Skeletal muscle cell (primary cell): ENCODE measurements at places on chromosomes 16 and 17.

DNA sequence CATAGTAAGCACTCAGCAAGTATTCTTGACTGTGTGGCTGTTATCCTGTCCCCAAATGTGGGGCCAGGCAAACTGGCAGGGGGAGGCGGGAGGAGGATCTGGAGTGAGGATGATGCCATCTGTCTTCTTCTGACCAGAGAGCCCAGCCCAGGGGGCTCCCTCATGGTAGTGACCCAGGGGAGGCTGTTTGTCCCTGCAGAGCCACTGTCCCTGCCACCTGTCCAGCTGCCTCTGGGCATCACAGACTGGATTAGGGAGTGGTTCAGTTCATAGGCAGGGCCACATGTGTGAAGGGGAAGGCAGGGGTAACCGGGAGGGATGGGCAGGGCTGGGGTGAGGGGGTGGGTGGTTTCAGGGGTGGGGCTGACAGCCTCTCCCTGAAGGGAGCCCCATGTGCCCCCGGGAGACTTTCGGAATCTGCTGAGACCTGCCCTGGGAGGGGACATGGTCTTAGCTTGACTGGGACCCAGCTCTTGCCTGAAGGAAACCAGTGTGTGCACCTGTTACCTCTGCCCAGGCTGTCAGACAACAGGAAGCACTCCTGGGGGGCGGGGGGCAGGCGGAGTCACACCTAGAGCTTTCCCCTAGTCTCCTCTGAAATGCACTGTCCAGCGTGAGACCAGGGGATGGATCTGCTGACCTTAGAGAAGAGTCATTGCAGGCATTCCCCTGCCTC lies 15.2 kb downstream of the ARHGAP23 start:
- DNase-seq = no peak

DNA sequence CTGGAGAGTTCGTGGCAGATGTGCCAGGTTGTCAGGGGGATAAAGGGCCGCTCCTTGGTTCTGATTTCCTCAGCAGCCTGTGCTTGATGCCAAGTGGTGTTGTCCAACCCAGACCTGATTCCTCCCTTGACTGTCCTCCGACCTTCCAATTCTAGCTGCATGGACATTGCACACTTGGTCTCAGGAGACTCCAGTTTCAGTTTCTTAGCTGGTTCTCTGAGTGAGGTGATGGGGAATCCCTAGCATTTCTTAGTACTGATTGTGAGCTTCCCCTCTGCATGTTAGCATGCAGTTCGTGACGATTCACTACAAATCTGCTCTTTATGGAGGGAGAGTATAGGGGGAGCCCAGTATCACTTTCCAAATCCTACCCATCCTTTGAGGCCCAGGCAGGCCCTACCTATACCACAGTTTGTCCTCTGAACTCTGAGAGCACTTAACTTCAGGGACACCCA lies 12.4 kb upstream of the CCR7 start:
- no peak for DNase-seq

- no peak for DNase-seq
Measured at GRCh38 chr17:81959362-81960129, 1.4 kb downstream of the NOTUM start.

GRCh38 chr17:41230094-41230493 lies 2.2 kb upstream of the KRTAP9-3 start:
- no peak for DNase-seq

DNA sequence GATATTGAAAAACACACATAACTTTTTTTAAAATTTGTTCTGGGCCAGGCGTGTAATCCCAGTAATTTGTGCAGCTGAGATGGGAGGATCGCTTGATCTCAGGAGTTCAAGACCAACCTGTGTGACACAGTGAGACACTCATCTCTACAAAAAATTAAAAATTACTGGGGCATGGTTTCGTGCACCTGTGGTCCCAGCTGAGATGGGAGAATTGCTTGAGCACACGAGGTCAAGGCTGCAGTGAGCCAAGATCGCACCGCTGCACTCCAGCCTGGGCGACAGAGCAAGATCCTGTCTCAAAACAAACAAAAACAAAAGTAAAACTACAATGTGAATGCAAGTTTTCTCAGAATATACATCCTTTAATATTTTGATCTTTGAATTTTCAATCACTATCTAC lies 15.1 kb downstream of the C16orf54 start:
- no peak for DNase-seq

DNA sequence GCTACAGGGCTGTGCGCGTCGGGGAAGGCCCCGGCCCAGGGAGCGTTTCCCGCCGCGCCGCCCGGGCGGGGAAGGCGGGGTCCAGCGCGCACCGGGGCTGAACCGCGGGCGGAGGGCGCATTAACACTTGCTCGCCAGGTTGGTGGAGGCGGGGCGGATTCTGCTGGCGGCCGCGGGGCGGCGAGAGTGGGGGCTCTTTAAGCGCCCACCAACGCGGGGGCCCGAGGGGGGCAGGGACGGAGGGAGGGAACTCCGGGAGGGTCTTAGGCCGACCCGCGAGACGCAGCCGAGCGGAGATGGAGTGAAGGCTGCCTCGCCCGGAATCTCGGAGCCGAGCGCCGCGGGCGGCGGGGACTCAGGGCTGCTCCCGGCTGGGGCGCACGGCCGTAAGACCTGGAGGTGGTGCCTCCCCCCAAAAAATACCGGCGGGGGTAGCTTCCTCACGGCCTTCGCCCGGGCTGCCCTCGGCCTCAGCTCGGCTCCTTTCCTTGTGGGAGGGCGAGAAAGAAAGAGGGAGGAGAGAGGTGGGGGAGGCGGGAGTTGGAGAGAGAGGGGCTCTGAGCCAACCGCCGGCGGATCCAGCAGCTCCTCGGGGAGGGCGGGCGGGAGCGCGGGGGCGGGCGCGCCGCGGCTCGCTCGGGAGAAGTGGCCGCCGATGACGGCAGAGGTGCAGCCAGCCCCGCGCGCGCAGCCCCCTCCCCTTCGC lies 415 bp upstream of the FOXF1 start:
- peak; percentile 33 for DNase-seq

DNA sequence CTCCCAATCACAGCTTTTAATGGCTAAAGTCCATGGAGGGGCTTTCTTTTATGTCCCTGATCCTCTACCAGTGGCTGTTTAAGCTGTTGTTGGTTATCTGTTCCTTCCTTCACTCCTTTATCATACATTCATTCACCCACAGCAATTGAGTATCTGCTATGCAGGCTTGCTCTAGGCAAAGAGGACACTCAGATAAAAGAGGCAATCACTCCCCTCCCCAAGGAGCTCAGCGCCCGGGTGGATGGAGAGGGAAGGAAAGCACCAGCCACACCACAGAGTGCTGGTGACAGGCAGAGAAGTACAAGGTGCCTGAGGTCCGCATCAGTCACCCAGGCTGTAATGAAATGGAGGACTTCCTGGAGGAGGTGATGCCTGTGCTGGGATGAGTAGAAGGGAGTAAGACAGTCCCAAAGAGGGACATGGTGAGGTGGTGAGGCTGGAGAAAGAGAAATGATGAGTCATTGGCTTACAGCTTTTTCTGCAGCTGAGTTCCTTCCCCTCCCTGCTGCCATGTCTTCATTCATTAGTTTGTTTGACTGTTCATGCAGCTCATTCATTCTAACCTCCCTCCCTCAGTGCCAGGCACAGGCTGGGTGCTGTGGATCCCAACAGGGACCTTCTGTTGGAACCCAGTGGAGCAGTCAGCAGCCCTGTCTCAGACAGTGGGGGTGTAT lies 12.8 kb upstream of the NGFR start:
- no peak for DNase-seq

- DNase-seq = peak; percentile 36
Measured at GRCh38 chr17:55416470-55417052, 5.1 kb downstream of the MMD start.

DNA sequence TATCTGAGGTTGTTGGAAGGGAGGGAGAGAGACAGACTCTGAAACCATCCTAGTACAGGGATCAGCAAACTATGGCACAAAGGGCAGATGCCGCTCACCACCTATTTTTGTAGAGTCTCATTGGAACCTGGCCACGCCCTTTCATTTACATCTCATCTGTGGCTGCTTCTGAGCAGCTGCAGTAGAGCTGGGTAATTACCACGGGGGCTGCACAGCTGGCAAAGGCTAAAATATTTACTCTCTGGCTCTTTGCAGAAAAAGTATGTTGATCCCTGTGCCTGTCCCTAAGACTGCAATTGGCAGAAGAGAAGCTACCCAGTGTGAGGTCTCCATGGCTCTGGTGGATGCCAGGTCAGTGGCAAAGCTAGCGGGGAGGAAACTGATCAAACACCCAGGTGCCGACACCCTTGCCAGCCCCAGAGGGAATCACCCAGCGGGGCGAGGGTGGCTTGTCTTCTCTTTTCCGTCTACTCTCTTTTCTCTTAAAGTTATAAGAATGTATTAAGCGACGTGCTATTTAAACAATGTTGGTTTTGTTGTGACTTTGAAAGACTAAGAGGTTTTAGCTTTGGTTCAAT lies 14.0 kb downstream of the CEP295NL start:
- DNase-seq = no peak

DNA sequence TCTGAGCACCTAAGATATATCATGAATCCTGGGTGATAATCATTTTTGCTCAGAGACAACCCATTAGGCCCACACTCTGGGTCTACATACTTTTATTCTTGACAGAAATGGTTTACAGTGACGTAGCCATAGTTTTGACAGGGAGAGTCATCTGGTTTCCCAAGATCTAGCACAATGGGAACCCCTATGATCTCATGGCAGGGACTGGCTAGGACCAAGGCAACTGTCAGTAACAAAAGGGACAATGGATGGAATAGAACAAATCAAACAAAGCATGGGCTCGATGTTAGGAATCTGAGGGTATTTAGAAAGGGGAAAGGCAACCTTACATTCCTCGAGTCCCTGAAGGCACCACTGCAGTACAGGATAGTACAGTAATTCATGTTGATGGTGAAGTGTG lies 20.5 kb downstream of the CFAP97D1 start:
- DNase-seq = no peak

DNA sequence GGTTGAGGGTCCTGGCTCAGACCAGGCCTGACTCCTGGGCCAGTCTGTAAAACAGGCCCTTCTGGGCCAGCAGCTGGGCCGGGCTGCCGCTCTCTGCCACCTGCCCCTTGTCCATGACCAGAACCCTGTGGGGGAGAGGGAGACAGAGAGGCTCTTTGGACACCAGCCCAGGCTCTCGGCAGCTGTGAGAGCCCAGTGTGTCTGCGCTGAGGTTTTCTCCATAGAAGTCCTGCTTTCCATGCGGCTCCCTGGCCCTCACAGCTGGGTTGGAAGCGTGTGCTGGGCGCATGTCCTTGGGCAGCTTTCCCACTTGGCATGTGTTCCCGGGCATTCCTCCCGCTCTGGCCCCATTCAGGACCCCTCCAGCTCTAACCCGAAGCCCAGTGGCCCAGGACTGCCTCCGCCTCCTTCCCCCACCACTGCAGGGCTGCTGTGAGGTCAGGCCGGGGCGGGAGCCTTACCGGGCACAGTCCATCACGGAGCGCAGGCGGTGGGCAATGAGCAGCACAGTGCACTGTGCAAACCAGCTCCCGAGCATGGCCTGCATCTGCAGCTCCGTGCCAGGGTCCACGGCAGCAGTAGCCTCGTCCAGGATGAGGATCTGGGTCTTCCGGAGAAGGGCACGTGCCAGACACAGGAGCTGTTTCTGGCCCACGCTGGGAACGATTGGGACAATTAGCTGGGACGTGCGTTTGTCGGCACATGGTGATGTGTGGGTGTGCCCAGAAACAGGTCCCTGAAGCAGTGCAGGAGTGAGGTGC lies 73.0 kb downstream of the ABCC6 start:
- peak; percentile 60 for DNase-seq

DNA sequence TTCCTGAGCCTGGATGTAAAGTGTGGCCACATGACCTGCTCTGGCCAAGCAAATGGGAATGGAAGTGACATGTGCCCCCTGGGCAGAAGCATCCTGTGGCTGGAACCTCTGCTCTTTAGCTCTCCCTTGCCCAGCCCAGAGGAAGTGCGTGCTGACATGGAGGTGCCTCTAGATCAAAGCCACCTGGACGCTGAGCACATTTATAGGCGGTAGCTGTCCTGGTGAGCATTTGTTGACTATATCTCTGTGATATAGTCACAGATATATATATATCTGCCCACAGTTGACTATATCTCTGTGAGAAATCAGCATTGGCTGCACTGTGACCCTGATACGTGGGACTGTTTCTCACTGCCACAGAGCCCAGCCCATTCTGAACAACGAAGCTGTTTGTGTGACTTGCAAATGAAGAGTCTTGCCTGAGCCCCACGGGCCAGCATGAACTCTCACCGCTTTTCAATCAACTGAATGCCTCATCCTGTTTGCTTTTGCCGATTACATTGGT lies 118.8 kb downstream of the C16orf95 start:
- no peak for DNase-seq

- DNase-seq = no peak
Measured at GRCh38 chr16:29898804-29899515, 390 bp downstream of the SEZ6L2 start.

GRCh38 chr17:76492123-76492988 lies 8.9 kb downstream of the RHBDF2 start:
- DNase-seq = no peak

- no peak for DNase-seq
Measured at GRCh38 chr17:42386777-42387657, 1.2 kb downstream of the STAT3 start.

DNA sequence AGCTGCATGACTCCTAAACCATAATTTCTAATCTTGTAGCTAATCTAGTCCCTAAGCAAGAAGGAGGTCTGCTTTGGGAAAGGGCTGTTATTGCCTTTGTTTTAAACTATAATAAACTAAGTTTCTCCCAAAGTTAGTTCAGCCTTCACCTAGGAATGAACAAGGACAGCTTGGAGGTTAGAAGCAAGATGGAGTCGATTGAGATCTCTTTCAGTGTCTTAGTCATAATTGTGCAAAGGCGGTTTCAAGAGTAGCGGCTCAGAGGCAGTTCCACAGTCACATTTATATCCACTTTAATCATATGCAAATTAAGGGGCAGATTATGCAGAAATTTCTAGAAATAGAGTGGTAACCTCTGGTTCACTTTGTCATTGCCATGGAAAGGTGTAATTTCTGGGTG lies 17.4 kb downstream of the DRC7 start:
- DNase-seq = no peak

GRCh38 chr17:50181591-50182560 lies 16.1 kb downstream of the SGCA start:
- no peak for DNase-seq

DNA sequence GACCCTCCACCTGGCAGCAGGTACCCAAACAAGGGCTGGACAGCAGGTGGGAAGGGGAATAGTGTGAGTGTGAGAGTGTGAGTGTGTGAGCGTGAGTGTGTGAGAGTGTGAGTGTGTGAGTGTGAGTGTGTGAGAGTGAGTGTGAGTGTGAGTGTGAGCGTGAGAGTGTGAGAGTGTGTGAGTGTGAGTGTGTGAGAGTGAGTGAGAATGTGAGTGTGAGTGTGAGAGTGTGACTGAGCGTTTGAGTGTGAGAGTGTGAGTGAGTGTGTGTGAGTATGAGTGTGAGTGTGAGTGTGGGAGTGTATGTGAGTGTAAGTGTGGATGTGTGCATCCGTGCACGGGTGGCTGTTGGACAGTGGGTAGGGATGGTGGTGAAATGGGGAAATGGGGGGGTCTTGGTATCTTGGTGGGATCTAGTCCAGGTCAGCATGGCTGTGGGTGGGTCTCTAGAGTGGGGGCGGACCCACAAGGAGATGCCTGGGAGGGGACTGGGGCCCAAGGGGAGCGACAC lies 408 bp downstream of the ADGRG1 start:
- DNase-seq = no peak
